ENCODE measurements at places on chromosomes 3 and 15. TPM values are rescaled to one million over a fixed set of nuclear protein-coding genes. Genes with fewer than 3 reads are reported as not detected.

The FAM3D gene
- total RNA-seq = 4.0 TPM

The OXSR1 gene
- total RNA-seq = 32.7 TPM

The TRIM42 gene
- total RNA-seq = not detected

The PLCL2 gene
- 9.1 TPM for total RNA-seq

The SMAD6 gene
- total RNA-seq = 167 TPM

The TRH gene
- total RNA-seq = not detected

The MUC20 gene
- total RNA-seq = 14.7 TPM

The CORO2B gene
- total RNA-seq = 3.6 TPM

The ABI3BP gene
- 207 TPM for total RNA-seq

The B3GNT5 gene
- 31.0 TPM for total RNA-seq

The PARP15 gene
- total RNA-seq = 9.7 TPM

The ARHGEF26 gene
- total RNA-seq = 58.8 TPM

The NXPE3 gene
- 15.9 TPM for total RNA-seq

The SLC2A2 gene
- not detected for total RNA-seq

The RASGRF1 gene
- 105 TPM for total RNA-seq

The NGRN gene
- 75.0 TPM for total RNA-seq

The TM6SF1 gene
- 25.4 TPM for total RNA-seq

The GOLGA8S gene
- total RNA-seq = 0.20 TPM

The SLC22A14 gene
- total RNA-seq = 0.20 TPM

The GP9 gene
- total RNA-seq = 1.2 TPM

The NPAP1 gene
- 0.17 TPM for total RNA-seq

The TAMM41 gene
- total RNA-seq = 13.0 TPM

The TEX264 gene
- 51.0 TPM for total RNA-seq

The APBA2 gene
- total RNA-seq = 4.2 TPM

The CYP8B1 gene
- total RNA-seq = not detected

The RHCG gene
- total RNA-seq = not detected

Measured in upper lobe of right lung (tissue), 1 donor.